ENCODE measurements at places on chromosomes 12 and 14.

DNA sequence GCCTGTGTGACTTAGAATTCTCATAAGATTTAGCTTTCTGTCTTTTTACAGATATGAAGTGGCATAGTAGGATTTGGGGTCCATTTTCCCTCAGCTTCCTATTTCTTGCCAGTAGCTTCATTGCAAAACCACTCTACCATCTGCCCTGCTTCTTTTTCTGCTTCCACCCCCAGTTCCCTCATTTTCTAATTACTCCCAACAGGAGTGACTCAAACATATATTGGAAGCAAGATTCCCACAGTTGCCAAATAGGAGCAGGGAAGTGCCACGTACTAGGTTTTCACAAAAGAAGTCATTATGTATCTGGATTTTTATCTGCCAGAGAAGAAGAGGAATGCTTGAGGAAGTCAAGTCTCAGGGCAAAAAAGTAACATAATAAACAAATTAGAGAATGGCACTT, 64.1 kb downstream of the ANO4 start:
- DNase-seq = no peak

GRCh38 chr14:23722675-23723074, 86.5 kb downstream of the DHRS2 start:
- DNase-seq = no peak

- no peak for DNase-seq
Observed at GRCh38 chr14:96261053-96261452, 5.0 kb downstream of the BDKRB1 start.

DNA sequence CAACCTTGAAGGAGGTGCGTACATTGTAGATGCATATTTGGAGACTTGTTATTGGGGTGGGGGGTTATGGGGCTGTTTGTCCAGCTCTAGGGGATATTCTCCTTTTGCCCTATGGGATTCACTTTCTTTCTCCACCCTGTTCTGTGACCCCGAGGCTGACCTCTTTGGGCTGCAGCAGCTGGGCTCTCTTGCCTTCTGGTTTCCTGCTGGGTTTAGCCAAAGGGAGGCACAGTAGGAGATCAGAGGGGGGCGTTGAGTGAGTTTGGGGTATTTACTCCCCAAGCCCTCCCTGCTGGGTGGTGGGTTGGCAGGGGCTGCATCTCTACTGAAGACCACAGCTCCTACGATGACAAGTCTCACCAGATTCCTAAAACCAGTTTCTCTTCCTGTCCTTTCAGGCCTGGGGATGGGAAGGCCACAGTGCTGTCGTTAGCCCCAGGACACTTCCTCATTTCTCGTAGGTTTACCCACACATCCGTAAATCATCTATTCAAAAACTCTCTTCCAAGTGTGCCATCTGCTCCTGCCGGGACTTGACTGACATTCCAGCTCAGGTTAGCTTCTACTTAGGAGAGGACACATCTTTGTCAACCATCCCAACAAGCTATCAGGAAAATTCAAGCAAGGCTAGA, 127.1 kb downstream of the TMEM30B start:
- DNase-seq = no peak

DNA sequence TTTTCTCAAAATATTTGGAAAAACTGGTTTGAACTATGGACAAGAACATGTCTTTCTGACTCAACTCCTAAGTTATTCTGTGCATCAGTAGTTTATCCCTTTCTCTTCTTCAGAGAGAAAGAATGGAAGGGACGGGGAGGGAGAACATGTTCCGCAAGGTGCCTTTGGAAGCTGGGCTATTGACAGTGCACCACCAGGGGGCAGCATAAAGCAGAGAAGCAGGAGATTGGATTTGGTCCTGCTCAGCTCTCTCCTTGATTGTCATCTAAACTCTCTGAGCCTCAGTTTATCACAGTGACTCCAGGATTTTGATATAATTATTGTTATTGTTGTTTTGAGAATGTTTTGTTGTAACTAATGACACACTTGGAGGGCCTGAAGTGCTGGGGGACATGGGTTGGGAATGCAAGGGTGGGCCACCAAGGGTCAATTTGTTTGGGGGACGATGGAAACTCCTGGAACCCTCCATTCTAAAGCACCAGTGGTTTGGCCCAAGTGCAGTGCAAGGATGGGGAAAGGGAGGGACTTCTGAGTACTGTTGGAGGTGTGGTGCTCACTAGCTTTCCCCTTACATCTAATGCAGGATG, 45.3 kb upstream of the ANO6 start:
- DNase-seq = peak; percentile 84

- DNase-seq = no peak
Observed at GRCh38 chr14:104431351-104431928, 148.1 kb upstream of the C14orf180 start.

Measured in natural killer cell (primary cell).